Thyroid gland (tissue), 4 donors: ENCODE measurements at places on chromosomes 13 and 19. TPM values are rescaled to one million over a fixed set of nuclear protein-coding genes. Genes with fewer than 3 reads are reported as not detected.
A peak's percentile ranks its signal among the peaks of the same experiment; 100 is the strongest.

DNA sequence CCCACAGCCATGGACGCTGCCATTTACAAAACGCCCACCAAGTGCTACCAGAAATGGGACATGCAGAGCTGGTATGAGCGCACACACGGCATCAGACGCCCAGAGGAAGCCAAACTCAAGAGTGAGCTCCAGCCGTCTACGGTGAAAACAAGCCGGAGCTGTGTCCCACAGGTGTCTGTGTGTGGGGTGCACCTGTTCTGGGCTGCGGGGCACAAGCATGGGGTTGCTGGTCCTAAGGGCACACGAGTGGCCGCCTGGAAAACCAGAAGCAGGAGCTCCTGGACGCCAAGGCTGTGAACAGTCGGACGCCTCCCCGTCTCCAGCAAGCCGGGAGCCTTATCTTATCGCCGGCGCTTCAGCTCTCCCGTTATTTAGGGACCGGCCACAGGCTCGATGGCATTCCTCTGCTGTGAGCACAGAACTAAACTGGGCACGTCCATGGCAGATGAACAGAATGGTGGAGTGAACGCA lies 1.3 kb downstream of the ADPRHL1 start:
- H3K4me3 ChIP-seq, result no peak overlapping the region
- H3K4me1 ChIP-seq, result no peaks in the 10 kb centered on the region
- H3K27me3 ChIP-seq, result no peaks in the 10 kb centered on the region
- no peak overlapping the region for H3K27ac ChIP-seq
- no peak for DNase-seq

DNA sequence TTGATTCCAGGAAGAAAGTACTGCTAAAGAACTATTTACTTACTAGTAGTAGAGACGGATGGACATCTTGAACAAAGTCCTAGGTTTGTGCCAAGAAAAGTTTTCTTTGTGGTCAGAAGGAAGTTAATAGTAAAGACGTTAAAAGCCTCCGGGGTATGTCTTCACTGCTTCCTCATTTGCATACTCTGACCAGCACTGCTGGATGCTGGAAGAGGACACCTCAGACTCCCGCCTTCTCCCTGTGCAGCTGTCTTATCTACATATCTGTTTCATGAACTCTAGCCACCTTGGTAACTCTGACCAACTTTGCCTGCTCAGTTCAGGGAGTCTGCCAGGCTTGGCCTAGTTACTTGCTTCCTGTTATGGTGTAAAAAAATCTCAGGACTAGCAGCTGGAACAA lies 1109.1 kb upstream of the MIR17HG start:
- no peaks in the 10 kb centered on the region for H3K4me1 ChIP-seq
- H3K4me3 ChIP-seq, result no peak overlapping the region
- H3K27me3 ChIP-seq, result no peaks in the 10 kb centered on the region
- no peaks in the 10 kb centered on the region for H3K36me3 ChIP-seq

- no peak overlapping the region for H3K4me3 ChIP-seq
- H3K36me3 ChIP-seq, result no peaks in the 10 kb centered on the region
- H3K27ac ChIP-seq, result no peak overlapping the region
- no peak for DNase-seq
- no peaks in the 10 kb centered on the region for H3K27me3 ChIP-seq
Measured at GRCh38 chr19:9132422-9132821, 5.7 kb upstream of the OR7G3 start.

DNA sequence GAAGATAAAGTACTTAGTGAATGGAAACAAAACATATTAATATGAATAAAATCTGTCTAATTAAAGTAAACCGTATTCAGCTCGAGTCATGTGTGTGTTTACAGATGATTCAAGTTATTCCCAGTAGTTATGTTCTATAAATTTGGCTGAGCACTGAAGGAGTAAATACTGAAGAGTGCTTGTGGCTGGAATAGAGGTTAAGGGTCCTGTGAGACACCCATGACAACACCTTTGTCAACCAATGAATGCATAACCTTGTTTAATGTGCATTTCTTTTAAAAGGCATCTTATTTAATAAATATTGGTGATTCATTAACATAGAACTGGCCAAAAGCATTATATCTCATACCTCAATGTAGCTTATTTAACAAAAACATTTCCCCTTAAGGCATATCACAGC lies 577.8 kb upstream of the SLITRK5 start:
- DNase-seq, result no peak
- H3K4me3 ChIP-seq, result no peak overlapping the region
- no peak overlapping the region for H3K27ac ChIP-seq

The NLRP4 gene
- total RNA-seq, result not detected

DNA sequence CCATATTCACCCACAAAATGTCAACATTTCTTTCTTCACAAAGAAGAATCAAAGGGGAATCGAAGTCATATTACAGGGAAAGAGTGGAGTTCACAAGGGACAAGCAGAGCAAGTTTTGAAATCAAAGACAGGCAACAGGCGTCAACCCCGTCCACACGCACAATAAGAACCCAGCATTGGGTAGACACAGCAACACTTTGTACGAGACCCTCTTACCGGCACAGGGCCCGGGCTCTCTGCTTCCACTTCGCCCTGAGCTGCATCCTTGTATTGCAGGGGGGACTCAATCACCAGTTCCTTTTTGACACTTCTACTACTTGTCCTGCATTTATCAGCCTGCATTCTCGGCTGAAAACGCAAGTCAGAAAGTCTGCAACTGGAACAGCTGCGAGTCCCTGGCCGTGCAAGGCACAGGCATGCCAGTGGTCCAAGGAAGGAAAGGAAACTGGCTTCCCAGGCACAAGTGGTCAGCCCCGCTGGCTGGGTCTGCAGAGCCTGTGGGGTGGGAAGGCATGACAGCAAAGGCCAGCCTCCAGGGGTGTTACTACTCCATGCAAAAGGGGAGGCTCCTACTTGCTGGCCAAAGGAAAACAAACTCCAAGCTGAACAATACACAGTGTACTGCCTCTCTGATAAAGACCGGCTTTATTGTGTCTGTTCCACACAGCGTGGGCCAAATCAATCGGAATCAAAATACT lies at the start of gene DOCK9:
TSS of gene DOCK9 (minus strand) at position 497 of the 698 bp plus-strand sequence. CDS start at position 342, 155 bp downstream.
- H3K27me3 ChIP-seq, result no peaks in the 10 kb centered on the region
- H3K27ac ChIP-seq, result peak within 1 kb of the TSS; percentile 76
- DNase-seq, result peak; percentile 75
- H3K36me3 ChIP-seq, result no peaks in the 10 kb centered on the region

The VSTM1 gene
- not detected for total RNA-seq

DNA sequence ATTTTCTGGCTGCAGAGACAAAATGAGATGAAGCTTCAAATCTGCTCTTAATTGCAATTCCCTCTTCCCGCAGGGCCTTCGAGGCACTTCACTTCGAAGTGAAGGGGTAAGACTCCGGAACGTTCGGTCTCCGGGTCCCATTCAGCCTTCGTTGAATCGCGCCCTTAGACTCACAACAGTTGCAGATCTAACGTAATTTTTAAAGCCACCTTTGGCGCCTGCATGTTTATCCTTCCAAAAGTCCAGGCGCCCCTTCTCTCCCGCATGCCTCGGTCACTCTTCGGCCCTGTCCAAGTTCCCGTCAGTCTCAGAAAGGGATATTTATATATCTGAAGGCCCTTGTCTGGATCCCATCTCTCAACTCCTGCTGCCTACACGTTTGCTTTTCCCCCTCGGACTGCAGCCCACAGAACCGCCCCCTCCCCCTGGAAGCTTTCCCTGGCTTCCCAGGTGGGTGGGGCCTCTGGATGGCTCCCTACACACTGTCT lies 915 bp upstream of the KCTD12 start:
- peak overlapping the region; percentile 31 for H3K4me3 ChIP-seq
- peaks cover 16% of the 10 kb centered on the region for H3K4me1 ChIP-seq
- no peaks in the 10 kb centered on the region for H3K36me3 ChIP-seq
- peak overlapping the region; percentile 79 for H3K27ac ChIP-seq

- H3K27ac ChIP-seq, result no peak overlapping the region
- peaks cover 6% of the 10 kb centered on the region for H3K4me1 ChIP-seq
- no peaks in the 10 kb centered on the region for H3K27me3 ChIP-seq
Measured at GRCh38 chr13:76890021-76890420, 3.8 kb upstream of the KCTD12 start.

DNA sequence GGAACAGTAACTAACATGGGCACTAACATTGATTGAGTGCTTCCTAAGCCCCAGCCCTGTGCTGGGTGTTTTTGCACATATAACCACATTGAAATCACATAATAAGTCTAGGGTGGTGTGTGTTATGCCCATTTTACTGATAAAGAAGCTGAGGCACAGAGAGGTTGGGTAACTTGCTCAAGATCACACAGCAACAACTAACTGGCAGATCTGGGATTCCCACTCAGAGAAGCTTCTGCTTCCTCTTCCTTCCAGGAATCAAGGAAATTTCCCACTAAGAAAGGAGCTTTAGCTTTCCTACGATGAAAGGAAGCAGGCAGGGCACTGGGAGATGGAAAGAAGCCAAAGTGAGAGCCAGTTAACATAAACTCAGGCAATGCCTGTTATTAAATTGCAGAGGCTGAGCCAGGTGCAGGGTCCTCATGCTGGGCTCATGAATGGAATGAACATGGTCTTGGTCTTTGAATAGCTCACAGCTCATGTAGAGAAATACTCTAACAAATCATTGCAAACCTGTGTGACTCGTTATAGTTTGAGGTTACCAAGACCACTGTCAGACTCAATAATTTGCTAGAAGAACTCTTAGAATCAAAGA lies 10.1 kb downstream of the SSC5D start:
- no peak overlapping the region for H3K27ac ChIP-seq
- H3K4me1 ChIP-seq, result no peaks in the 10 kb centered on the region
- DNase-seq, result no peak

GRCh38 chr13:108044954-108045353 lies 170.4 kb downstream of the LIG4 start:
- H3K4me3 ChIP-seq, result no peak overlapping the region
- no peaks in the 10 kb centered on the region for H3K27me3 ChIP-seq
- H3K27ac ChIP-seq, result no peak overlapping the region
- H3K4me1 ChIP-seq, result no peaks in the 10 kb centered on the region
- DNase-seq, result no peak

The MBD3L2 gene
- total RNA-seq, result not detected

DNA sequence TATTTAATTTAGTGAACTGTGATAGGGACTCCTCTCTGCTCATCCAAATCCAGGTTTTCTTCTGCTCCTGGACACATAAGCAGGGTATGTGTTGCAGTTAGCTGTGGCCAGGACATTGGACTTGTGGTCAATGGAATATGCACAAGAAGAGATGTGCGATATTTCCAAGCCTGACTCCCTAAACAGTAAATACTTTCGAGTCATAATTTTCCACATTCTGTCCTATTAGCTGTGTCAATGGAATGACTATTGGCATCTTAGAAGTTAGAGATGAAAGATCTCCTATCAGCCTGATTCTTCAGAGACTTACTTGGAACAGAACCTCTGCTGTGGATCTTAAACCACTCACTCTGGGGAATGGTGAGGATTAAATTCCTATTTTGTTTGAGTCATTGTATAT lies 771.0 kb downstream of the EFNB2 start:
- H3K27ac ChIP-seq, result no peak overlapping the region
- DNase-seq, result no peak
- no peaks in the 10 kb centered on the region for H3K4me1 ChIP-seq
- no peaks in the 10 kb centered on the region for H3K36me3 ChIP-seq
- no peak overlapping the region for H3K4me3 ChIP-seq
